ENCODE measurements at places on chromosomes 1 and 21.

DNA sequence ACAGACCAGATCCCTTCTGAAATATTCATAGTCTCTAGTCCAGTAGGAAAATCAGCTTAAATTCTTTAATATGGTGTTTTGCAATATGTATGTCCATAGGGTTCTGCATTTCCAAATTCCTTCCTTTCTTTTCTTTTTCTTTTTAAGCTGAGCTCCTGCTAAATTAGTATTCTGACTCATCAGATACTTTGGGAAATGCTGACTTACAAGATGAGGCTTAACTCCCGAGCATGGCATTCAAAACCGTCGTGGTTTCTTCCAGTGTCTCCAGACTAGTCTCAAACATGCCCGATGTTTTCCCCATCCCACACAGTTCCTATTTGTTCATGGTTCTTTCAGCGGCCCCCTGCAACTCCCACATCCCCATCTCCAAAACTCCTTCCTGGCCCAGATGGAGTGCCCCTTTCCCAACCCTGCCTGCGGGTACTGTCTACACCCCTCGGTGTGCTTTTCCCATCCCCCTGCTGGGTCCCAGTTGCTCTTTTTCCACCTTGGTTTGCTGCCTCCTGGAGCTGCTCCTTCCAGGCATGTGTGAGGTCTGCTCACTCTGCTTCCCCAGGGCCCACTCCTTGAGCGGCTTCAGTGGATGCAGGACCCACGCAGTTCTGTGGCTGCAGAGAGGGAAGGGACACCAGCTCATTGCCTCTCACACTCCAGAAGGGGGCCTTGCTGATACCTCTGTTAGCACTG lies 19.5 kb upstream of the ETV3 start:
- DNase-seq: no peak

GRCh38 chr1:70205071-70205433 lies 327 bp downstream of the LRRC40 start:
- DNase-seq: no peak

DNA sequence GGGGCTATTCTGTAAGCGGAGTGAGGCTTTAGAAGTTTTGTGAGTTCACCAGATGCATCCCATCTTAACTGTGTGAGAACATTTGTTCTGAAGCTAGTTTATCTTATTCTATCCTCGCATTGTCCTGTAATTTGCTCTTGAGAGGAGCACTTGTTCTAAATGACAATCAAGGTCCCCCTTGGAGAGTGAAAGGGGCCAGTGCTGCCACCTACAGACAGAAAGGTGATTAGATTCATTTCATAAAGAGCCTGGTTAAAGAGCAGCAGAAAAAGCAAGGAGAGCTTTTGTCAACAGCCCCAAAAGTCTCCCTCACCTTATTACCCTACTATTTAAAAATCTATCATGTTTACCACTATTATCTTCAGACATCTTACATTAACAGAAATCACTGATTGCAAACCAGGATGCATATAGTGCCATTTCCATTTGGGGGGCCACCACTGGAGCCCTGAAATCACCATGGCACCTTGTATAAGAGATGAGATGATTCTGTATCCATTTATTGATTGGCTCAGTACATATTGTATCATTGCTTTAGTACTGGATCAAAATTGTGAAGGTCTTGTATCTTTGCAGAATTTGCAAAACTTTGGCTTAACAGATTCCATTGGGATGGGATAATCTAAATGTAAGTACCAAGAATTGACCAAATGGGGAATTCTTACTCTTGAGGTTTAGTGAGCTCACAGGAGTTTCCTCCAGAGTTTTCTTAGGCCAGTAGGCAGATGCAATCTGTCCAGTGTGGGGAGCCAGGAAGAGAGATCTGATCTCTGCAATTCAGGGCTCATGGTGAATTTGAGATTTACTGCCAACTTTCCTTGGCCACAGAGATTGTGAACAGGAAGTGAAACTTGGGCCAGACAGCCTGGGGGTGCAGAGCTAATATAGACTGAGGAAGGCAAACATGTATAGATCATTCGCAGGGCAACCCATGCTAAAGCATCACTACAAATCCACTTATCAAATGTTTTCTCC lies 64.3 kb upstream of the TRABD2B start:
- DNase-seq: no peak

DNA sequence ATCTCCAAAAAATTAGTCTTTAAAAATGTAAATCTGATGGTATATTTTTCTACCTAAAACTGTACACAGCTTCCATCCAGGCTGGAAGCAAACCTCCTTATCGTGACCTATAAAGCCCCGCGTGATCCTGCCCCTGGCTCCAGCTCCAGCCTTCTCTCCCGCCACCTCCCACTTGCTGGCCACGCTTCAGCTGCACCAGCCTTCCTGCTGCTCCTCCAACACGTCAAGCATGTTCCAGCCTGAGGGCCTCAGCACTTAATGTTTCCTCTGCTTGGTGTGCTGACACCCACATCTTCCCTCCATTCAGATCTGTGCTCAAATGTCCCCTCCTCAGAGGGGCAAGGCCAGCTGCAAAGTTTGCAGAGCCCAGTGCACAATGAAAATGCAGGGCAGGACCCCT lies 123.5 kb upstream of the MAGI3 start:
- no peak for DNase-seq

GRCh38 chr1:32208891-32209328 lies at the start of gene DCDC2B:
Gene DCDC2B, plus strand, starts transcription at chr1:32209089. Its CDS starts 5 bp downstream, at chr1:32209094.
- DNase-seq: no peak

GRCh38 chr1:169894424-169895145 lies 889 bp upstream of the SCYL3 start:
- DNase-seq: no peak

DNA sequence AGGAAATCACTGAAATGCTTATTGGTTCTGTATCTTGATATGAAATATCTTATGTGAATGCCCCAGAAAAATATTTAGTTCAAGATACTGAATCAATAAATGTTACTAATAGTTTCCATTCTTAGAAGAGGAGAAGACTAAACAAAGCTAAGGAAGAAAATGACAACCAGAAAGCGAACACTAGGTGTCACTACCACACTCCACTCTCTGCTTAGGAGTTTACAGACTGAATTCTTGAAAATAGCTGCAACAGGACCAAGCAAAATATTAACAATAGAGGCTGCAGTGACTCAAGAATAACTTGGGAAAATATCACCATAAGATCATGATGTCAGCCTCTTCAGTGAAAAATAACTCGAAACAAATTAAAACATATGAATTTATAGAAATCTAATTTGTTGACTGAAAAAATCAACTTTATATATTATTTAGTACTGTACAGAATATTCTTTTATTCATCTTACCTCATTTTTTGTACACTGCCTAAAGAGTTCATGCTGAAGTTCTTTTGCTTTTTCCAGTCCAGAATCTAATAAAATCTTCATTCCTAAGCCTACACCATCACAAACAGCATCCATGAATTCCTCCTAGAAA lies 61.6 kb downstream of the KIF14 start:
- no peak for DNase-seq

GRCh38 chr1:230758709-230759368 lies 11.7 kb downstream of the CAPN9 start:
- no peak for DNase-seq

- DNase-seq: no peak
These were observed 11.7 kb downstream of the CELSR2 start for GRCh38 chr1:109261006-109261405.

DNA sequence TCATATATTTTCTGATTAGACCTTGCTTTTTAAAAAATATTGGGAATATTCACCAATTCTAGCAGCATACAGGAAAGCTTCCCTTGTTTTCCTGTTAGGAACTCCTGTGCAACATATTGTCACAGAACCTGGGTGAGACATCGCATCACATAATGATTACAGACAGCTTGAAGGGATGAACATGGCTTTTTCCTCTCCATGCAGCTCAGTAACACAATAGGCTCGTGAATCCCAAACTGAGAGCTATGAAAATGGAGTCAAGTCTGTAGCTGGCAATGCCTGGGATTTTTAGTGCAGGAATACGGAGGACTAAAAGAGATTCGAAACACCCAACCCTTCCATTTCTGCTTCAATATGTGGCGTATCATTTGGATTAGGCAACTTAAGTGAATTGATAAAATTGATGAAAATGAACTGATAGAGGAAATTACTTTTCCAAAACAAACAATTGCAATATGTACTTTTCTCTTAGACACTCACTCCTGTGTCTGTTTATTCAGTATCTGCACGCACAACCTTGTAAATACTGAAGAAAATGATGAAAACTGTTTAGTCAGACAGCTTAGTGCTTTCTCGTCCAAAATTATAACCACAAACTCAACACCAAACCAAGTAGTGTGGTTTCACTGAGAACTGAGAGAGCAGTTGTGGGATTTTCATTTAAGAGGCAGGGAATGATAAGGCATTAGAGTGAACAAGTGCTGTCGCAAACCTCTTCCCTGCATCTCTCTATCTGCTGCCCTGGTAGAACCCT lies 250.4 kb downstream of the PTBP2 start:
- no peak for DNase-seq

DNA sequence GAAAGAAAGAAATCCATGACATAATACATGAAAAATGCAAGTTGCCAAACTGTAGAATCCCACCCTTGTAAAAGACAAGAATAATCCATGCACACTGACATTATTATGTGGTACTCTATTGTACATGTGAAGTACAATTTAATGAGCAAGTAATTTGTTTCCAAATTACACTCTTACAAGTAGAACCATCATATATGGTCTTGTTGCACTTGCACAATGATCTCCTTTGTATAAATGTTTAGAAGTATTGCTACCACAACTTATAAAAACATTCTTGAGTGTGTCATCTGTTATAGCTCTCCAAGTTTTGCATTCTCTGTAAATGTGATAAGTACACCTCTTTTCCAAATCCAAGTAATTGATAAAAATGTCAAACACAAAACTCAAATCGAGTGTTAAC lies 29.1 kb upstream of the ZNF281 start:
- no peak for DNase-seq

DNA sequence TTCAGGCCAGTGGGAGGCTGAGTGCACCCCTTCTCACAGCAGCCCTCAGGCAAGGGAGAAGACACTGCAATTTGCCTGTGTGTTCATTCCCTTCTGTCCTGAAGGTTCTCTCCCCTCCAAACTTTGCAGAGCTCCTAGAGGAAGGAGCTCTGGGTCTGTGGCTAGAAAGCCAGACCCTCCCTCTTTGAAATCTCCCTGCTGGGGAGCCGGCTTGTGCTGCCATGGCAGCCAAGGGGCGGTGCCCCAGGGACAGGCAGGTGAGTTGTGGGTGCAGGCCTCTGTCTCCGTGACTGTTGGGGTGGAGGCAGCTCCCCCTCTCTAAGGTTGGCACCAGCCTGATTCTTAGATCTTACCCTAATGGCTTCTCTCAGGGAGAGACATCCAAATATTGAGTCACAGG lies 53.0 kb downstream of the OLFML2B start:
- no peak for DNase-seq

DNA sequence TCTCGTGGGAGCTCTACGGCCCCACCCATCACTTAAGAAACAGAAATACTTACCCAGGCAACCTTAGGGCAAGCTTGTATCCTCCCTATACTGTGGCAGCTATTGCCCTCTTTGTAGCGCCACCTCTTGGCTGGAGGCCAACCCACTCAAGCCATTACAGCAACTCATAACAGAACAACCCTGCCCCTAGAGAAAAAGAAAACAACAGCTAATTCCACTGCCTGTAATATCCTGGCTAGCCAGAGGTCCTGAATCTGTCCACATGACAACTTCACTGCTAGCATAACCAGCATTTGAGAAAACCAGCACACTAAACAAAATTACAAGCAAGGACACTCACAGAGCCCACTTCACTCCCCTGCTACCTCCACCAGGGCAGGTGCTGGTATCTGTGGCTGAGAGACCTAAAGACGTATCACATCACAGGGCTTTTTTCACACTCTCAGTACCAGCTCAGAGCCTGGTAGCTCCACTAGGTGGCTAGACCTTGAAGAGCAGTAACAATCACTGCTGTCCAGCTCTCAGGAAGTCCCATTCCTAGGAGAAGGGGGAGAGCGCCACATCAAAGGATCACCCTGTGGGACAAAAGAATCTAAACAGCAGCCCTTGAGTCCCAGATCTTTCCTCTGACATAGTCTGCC lies 14.5 kb upstream of the MX1 start:
- no peak for DNase-seq

GRCh38 chr1:209927466-209927865 lies 10.6 kb upstream of the SYT14 start:
- no peak for DNase-seq

GRCh38 chr1:110177775-110178174 lies 27.5 kb downstream of the SLC6A17 start:
- no peak for DNase-seq

DNA sequence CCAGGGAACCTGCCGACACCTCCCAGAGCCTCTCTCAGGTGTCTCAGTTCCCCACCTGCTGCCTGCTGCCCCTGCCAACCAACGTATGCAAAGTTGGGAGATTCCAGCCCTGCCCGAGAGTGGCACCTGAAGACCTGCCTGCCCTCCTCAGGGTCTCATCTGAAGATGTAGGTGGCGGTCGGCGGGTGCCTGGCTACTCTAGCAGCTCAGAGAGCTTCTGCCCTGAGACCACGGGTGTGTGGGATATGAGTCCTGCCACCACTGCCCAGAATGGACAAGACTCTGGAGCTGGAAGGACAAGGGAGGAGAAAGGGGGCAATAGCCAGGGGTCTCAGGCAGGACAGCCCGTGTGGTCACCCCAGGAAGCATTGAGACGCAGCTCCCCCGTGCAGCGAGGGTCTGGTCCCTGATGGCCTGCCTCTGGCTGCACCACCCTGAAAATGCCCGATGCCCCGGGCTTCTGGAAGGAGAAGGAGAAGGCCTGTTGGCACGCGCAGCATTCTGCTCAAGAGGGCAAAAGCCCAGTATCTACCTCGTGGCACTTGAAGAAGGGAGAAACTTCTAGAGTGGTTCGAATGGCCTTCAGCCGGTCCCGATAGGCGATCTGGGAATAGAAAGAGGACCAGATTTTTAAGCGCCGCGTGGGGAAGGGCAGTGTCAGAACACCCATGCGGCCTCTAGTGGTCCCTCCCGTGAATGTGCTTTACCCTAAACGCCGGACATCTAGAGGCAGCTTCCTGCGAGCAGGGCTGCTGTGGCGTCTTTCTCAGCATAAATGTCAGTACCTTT lies 88.8 kb downstream of the STUM start:
- no peak for DNase-seq

DNA sequence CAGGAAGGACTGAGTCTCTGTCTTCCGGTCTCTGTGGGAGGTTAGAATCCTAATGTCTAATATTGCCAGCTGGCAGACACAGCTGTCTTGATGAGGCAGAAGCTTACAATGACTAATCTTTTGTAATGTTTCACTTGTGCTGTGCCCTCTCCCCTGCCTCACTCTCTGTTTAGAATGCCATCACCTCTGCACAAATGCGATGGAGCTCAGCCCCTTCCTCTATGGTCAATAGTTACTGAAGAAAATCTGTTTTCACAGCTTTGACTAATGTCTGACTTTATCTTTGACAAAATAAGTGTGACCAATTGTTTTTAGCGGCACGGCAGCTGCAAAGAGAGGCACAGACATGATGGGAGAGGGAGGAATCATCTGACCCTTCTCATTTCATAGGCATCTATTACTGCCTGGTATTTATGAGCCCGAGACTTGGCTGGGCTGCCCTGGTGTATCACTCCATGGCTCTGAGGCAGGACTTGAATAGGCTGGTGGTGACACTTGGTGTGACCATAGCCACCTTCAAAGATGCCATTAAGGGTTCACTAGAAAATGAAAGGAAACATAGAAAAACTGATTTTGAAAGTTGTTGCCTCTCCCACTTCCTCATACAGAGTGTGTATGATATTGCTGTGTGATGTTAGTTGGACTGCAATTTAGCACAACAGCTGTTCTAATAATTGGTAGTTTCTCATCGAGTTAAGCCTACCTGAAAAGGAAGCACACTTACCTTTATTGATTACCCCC lies 163.2 kb upstream of the NBPF11 start:
- no peak for DNase-seq

GRCh38 chr1:57423135-57423655 lies 665 bp downstream of the DAB1 start:
- no peak for DNase-seq

GRCh38 chr1:244029124-244029523 lies 22.0 kb upstream of the ZBTB18 start:
- DNase-seq: no peak
